ENCODE measurements at places on chromosomes 16 and 17. TPM values are rescaled to one million over a fixed set of nuclear protein-coding genes. Genes with fewer than 3 reads are reported as not detected.

- DNase-seq: no peak
Observed at GRCh38 chr17:10631048-10631700, 25.9 kb downstream of the MYH3 start.

- DNase-seq: no peak
Observed at GRCh38 chr17:32914181-32914580, 13.8 kb upstream of the TMEM98 start.

DNA sequence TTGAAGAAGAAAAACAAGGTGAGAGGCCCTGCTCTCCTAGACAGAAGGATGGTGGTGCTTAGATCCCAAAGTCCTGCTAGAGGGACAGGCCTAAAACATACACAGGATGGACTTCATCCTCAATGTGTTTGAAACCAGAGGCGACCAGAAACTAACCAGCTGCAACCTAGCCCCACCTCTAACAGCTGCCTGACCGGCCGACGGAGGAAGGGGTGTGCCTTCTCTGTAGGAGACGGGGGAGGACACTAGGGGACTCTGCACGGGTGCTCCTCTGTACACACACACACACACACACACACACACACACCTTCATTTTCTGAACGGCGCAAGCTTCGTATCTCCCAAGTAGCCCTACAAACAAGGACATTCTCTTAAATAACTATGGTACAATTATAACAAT lies 24.3 kb upstream of the PITPNM3 start:
- DNase-seq: peak; percentile 35

DNA sequence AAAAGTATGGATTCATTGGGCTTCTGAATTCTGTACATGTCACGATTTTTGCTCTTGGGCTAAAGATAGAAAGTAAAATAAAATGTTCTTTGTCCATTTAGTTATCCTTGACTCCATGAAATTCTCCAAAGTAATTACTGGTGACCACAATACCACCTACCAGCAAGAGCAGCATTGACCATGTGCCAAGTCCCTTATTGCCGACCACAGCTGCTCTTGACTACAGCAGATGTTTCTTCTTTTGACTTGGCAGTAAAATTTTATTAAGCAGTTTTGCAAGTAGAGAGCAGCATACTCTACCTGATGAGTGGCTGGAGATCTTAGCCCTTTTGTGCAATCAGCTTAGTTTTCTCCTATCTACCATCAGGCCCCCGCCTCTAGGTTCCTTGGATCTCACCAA lies 152.2 kb upstream of the TBX2 start:
- no peak for DNase-seq

The KRTAP4-4 gene
- polyA plus RNA-seq: not detected

The LLGL2 gene
- 149 TPM for polyA plus RNA-seq

The MEOX1 gene
- polyA plus RNA-seq: 2.7 TPM
